ENCODE measurements at places on chromosomes 2 and 18. TPM values are rescaled to one million over a fixed set of nuclear protein-coding genes. Genes with fewer than 3 reads are reported as not detected.

NAT8 gene
- polyA plus RNA-seq, result 0.14 TPM

OR6B2 gene
- polyA plus RNA-seq, result not detected

MYO5B gene
- polyA plus RNA-seq, result 1.5 TPM

GRCh38 chr2:191696966-191697365 is 19.0 kb downstream of the NABP1 start:
- H3K36me3 ChIP-seq, result no peaks in the 10 kb centered on the region
- peaks cover 5% of the 10 kb centered on the region for H3K4me1 ChIP-seq
- no peak overlapping the region for H3K27ac ChIP-seq
- no peak overlapping the region for H3K4me3 ChIP-seq
- DNase-seq, result no peak

GRCh38 chr2:516944-517343 is 160.3 kb downstream of the TMEM18 start:
- no peak overlapping the region for H3K27ac ChIP-seq
- H3K27me3 ChIP-seq, result peaks cover 3% of the 10 kb centered on the region
- H3K36me3 ChIP-seq, result no peaks in the 10 kb centered on the region
- H3K4me1 ChIP-seq, result no peaks in the 10 kb centered on the region

DNA sequence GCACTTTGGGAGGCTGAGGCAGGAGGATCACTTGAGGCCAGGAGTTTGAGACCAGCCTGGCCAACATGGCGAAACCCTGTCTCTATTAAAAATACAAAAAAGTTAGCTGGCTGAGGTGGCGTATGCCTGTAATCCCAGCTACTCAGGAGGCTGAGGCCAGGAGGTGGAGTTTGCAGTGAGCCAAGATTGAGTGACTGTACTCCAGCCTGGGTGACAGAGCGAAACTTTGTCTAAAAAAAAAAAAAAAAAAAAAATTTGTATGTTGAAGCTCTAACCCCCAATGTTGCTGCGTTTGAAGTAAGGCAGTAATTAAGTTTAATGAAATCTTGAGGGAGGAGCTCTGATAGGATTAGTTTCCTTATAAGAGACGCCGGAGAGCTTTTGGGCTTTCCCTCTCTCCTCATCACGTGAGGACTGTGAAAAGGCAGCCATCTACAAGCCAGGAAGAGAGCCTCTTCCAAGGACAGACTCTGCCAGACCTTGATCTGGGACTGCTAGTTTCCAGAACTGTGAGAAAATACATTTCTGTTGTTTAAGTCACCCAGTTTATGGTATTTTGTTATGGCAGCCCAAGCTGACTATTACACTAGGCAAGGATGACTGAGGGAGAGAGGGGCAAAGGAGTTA is 11.5 kb upstream of the PNPT1 start:
- no peak overlapping the region for H3K27ac ChIP-seq
- no peaks in the 10 kb centered on the region for H3K36me3 ChIP-seq
- no peaks in the 10 kb centered on the region for H3K27me3 ChIP-seq
- no peaks in the 10 kb centered on the region for H3K4me1 ChIP-seq

DNA sequence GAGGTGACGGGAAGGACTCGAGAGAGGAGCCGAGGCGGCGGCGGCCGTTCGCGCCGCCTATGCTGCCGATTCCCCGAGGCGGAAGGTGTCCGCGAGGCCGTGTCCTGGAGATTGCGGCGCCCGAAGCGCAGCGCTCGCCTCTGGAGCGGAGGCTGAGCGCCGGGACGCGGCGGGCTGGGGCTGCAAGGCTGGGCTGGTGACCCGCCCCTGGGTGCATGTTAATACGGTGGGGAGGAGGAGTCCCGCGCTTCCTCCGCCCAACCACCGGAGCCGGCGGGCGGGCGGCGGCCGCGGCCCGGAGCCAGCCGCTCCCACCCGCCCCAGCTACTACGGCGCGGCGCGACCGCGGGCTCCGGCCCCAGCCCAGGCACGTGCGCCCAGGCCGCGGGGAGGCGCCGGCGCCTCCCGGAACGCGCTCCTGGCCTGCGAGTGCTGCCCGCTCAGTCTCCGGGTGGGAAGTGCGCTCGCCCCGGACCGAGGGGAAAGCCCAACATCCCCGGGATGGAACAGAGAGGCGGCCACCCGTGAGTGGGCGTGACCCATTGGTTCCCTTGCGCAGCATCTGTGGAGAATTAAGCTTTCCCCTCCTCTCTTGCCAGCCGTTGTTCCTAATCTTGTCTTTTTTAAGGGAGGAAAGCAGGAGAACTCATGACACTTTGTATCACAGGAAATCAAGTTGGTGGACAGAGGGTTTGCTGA is at the start of gene DLGAP1:
Gene DLGAP1, minus strand, starts transcription at position 195 of the 699 bp plus-strand sequence.
- peaks cover 17% of the 10 kb centered on the region for H3K4me1 ChIP-seq
- H3K27me3 ChIP-seq, result peaks cover 20% of the 10 kb centered on the region
- DNase-seq, result peak; percentile 87
- no peaks in the 10 kb centered on the region for H3K36me3 ChIP-seq
- no peak within 1 kb of the TSS for H3K27ac ChIP-seq

- H3K27me3 ChIP-seq, result no peaks in the 10 kb centered on the region
- H3K27ac ChIP-seq, result no peak overlapping the region
- no peak for DNase-seq
- peaks cover 6% of the 10 kb centered on the region for H3K36me3 ChIP-seq
- peaks cover 2% of the 10 kb centered on the region for H3K4me1 ChIP-seq
Observed at GRCh38 chr2:168686452-168687191, 115.8 kb upstream of the NOSTRIN start.

DNA sequence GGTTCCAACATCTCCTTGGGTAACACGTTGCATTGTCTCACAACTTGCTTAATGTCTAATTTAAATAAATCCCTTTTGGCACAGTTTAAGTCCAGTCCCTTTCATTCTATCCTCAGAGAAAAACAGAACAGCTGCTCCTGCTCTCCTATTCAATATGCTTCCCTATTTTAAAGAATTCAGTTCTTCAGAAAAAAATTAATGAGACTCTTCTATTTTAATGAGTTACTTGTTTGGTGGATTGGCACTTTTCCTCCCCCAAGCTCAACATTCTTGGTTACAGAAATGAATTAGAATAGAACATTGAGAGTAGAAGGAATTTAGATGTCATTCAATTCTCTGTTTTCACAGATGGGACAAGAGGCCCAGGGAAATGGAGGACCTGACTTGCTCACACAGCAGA is 116.9 kb upstream of the ATP8B1 start:
- H3K27ac ChIP-seq, result no peak overlapping the region
- peaks cover 8% of the 10 kb centered on the region for H3K4me1 ChIP-seq
- no peak overlapping the region for H3K4me3 ChIP-seq
- H3K27me3 ChIP-seq, result no peaks in the 10 kb centered on the region
- no peaks in the 10 kb centered on the region for H3K36me3 ChIP-seq

DNA sequence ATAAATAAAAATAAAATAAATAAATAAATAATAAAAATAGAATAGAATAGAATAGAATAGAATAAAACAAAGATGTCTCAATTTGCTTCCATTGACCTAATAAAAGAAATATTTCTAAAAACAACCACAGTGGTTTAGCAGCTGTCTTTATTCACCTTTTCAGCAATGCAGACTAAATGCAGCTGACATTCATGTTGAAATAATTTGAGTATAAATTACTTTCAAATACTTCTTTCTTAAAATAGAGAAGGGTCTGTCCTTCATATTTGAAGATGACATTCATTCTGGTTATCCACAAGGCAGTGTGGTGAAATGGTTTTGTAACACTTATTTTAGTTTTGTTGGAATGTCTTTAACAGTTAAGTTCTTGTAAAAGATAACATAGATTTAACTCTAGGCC is 469.4 kb downstream of the IRS1 start:
- no peaks in the 10 kb centered on the region for H3K27me3 ChIP-seq
- no peak overlapping the region for H3K27ac ChIP-seq
- DNase-seq, result no peak
- H3K4me3 ChIP-seq, result no peak overlapping the region
- H3K4me1 ChIP-seq, result peaks cover 2% of the 10 kb centered on the region
- H3K36me3 ChIP-seq, result no peaks in the 10 kb centered on the region

DNA sequence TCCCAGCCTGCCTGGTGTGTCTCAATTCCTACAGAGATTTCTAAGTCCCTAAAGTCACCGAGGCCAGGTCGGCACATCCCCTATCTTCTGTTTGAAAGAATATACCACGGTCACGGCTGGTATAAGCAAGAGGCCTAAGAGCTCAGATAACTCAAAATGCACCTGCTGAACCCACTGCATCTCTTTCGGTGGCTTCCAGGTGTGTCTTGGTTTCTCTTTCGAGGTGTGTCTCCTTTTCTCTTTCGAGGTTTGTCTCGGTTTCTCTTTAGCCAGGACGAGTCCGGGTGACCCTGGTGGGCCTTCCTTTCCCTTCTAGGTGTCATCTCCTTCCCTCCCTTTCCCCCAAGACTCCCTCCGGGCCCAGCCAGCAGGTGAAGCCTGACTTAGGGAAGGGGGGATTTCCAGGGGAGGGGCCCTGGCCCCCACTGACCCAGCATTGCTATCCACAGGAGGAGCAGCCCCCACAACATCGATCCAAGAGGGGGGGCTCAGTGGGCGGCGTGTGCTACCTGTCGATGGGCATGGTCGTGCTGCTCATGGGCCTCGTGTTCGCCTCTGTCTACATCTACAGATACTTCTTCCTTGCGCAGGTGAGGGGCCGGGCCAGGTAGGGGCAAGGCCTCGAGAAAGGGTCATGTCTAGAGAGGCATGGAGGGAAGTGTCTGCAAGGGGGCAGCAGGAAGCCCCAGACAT is 8.4 kb downstream of the ITM2C start:
- peaks cover 62% of the 10 kb centered on the region for H3K4me1 ChIP-seq
- DNase-seq, result no peak
- peaks cover 46% of the 10 kb centered on the region for H3K36me3 ChIP-seq
- no peak overlapping the region for H3K4me3 ChIP-seq
- no peaks in the 10 kb centered on the region for H3K27me3 ChIP-seq

All from muscle of leg (tissue), 16 donors.